ENCODE measurements at places on chromosomes 16 and 17. TPM values are rescaled to one million over a fixed set of nuclear protein-coding genes. Genes with fewer than 3 reads are reported as not detected.

MINK1 gene
- total RNA-seq = 34.0 TPM

DNA sequence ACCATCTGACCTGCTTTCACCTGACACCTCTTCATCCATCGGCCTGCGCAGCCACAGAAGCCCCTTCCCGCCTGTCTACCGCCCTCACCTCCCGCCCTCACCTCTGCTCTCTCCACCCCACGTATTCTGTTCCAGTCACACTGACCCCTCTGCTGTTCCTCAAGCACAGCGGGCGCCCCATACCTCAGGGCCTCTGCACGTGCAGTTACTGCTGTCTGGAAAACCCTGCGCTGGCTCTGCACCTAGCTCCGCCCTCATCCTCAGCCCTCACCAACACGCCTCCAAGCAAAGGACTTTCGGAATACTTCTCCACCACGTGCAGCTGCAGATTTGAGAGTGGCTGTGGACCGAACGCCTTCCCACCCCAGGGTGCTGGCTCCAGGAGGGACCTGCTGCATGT, 24.6 kb upstream of the PABPN1L start:
- DNase-seq = no peak

GRCh38 chr17:34389126-34389750, 26.2 kb upstream of the CCL1 start:
- no peak for DNase-seq

- DNase-seq = no peak
Observed at GRCh38 chr16:26598061-26598460, 468.7 kb upstream of the C16orf82 start.

DNA sequence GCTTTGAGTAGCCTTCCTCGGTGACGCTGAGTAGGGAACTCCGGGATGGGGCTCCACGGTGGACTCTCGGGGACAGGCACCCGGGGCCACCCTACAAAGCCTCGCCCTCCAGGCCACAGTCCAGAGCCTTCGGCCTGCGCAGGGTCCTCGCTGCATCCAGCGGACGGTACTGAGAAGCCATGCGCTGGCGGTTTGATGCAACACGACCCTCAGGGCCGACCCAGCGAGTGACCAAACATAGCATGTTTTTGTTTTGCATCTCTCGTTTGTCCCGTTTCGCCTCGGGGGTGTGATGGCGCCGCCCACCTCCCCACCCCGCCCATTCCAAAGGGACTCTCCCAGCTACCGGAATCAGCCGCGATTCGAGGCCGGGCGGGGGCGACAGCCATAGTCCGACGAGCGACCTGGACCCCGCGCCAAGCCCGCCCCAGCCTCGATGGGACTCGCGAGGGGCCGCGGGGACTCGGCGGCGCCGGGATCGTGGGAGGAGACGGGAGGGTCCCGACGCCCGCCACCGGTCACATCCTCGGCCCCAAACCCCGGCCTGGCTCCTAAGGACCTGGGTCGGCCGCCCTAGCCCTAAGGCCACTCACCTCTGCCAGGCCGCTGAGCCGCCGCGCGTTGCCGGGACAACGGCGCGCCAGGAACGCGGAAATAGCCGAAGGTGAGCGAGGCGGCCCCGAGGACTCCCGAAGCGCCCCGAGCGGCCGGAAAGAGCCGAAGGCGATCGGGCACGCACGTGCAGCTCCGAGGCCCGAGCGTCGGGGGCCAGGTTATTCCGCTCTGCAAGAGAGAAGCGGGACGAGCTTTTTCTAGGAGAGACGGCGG, 1.6 kb downstream of the IFT140 start:
- DNase-seq = peak; percentile 93

DNA sequence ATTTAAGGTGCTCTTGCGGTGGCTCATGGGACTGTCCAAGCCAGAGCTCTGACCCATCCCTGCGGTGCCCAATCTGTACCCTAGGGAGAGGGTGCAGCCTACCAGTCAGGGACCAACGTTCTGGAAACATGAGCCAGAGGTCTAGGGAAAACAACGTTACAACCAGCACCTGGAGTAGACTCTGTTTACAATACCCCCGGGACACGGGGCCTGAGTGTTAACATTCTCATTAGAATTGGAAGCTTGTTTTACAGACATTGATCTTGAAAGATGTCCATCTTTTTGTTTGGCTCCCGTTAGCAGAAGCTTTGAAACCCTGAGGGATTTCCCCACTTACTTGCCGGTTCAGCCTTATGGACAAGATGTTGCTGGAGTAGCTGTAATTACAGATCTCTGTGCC, 6.9 kb downstream of the WIPI1 start:
- DNase-seq = no peak

All from heart right ventricle (tissue), 16 donors.